ENCODE measurements at places on chromosomes 3 and 15. TPM values are rescaled to one million over a fixed set of nuclear protein-coding genes. Genes with fewer than 3 reads are reported as not detected.

DNA sequence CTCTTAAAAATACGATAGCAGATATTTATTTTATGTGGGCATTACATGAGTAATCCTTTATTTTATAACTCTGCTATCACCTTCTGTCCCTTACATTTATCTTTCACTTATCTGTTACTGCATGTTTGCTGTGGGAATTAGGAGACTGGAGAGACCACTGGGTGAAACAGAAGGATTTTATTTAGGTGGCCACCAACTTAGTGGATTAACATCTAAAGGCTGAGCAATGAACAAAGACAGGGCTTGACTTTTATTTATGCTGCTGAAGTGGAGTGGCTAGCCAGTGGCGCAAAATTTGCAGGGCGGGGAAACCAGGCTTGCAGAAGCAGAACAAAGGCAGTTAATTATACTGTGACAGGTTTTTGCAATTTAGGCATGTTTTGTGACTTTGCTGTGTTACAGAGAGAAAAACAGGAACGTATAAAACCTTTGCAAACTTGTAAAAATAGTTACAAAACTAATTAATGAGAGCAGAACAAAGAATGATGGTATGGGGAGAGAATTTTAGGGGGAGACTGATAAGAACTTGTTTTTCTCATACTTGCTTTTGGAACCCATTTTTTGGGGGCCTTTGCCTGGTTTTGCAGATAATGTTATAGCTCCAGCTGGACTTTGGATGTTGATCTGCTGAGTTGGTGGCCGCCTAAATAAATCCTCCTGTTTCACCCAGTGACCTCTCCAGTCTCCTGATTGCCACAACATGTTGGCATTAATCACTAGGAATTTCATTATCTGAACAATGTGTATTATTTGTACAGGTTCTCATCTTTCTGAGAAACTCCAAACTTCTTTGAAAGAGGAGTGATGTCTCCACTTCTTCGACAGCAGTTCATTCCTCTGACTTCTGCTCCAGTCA lies 18.0 kb downstream of the KLHL24 start:
- DNase-seq: no peak

GRCh38 chr3:157543501-157544035 lies 40.4 kb upstream of the VEPH1 start:
- no peak for DNase-seq

- DNase-seq: no peak
Observed at GRCh38 chr3:157275832-157276231, 115.9 kb upstream of the CCNL1 start.

DNA sequence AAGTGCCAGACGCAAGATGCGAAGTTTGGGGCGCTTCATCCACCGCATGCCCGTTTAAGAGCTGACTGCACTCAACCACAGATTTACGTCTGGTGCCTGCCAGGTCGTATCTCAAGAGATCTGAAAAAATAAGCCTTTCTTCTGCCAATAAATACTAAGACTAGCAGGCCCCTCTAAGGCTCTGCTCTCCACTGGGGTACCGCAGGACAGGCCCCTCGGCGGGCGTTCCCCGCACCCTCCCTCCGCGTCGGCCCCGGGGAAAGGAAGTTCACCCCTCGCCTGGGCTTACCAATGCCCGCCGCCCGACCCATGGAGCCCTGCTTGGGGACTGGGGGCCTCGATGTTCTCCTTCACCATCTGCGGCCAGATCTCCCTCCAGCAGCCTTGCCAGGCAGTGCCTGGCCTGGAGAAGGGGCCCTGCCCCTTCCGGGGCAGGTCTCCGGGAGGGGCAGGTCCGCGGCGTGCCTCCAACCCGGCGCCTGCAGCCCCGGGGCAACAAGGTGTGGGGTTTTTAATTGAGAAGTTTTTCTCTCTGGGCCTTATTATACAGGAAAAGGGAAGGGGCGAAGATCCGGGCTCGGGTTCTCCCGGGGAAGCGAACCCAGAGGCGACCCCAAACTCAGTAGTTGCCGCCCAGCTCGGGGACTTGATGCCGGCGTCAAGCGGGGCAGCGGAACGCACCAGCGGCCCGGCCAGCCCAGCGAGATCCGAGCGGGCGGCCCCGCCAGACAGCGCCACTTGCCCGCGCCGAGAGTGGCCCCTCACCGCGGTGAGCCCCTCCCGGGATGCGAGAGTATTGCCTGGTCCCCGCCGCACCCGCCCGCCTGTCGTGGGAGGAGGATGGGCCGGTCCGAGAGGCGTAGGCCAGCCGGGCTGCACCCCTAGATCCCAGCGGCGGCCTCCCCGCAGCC lies 735 bp downstream of the GOLGA8B start:
- peak; percentile 68 for DNase-seq

Gene ITPKA
- total RNA-seq: 0.61 TPM

DNA sequence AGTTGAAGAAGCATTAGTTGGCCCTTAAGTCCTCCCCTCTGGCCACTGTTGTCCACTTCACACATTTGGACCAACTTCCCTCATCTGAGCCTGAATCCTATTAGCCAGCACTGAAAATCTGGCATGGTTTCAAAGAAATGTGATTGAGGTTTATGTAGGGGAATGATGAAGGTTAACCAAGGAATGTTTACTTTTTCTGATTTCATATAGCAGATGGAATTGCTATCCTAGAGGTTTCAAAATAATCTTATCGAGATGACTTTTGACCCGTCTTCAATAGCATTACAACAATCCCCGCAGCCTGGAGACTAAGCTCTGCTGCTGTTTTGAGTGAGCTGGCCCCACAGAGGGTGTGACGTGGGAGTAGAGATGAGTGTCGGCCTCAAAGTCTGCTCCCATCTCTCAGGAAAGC lies 200.8 kb upstream of the IL12A start:
- no peak for DNase-seq

- no peak for DNase-seq
Observed at GRCh38 chr3:60188803-60189202, 1062.4 kb downstream of the FHIT start.

Gene ANKUB1
- not detected for total RNA-seq

- DNase-seq: no peak
Observed at GRCh38 chr15:39454189-39454986, 126.5 kb upstream of the THBS1 start.

Gene SYNPR
- total RNA-seq: not detected

Gene SI
- not detected for total RNA-seq

Gene BCHE
- 30.1 TPM for total RNA-seq

DNA sequence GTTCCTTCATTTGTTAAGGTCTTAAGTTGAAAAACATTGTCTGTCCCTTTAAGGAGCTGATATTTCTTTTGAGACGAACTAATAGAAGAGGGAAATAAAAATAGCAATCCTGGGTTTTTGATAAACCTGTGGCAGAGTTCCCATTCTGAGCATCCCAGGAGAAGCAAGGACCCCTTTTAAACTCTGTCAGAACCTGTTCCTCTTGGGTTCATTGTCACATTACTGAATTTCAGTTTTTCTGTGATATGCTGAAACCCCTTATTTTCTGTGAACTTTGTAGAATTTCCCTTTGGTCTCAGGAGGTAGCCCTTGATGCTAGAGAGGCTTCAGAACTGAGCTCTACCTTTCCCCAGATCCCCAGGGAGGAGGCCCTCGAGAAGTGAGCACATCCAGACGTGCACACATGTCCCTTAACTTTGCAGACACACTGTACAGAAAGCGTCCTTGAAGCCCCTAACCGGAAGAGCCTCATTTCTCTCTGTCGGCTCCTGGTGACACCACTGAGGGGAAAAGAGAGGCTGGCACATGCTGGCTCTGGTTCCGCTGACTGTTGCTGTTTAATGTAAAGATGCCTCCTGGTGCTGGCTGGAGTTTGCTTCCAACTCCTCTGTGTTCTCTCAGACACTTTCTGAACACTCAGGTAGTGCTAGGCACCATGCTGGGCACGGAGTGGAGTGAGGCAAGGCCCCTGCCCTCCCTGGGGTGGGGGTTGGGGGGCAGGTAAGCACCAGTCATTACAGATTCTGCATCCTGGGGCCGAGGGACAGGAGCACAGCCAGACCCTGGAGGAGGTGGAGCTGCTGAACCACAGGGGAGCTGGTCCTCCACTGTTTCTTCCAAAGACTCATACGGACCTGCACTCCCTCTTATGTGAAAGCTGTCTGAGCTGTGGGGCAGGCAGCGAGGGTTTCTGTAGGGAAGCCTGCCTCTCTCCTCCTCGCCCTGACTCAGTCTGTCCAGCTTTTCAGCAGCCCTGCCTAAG lies 77.5 kb downstream of the CHDH start:
- no peak for DNase-seq

DNA sequence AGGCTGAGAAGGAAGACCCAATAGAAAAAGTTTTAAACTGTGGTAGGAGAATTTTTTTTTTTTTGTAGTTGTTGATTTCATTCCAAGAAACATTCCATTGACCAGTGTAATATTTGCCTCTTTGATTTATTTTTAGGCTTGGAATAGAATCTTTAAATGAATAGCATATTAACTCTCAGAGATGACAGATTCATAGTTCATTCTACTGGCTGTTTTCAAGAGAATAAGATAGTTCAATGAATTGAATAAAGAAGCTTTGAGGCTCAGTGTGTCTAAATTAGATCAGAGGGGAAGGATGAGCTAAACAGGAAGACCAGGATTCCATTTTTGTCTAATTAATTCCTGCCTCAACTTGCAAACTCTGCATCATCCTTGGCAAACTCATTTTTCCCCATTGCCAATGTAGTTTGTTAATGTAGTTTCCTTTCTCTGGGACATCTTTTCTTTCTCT lies 98.4 kb downstream of the NAALADL2 start:
- DNase-seq: no peak

GRCh38 chr3:65875393-65876027 lies 163.2 kb downstream of the MAGI1 start:
- DNase-seq: no peak

Gene EIF2B5
- total RNA-seq: 19.7 TPM

GRCh38 chr3:121488628-121489027 lies 57.2 kb downstream of the POLQ start:
- DNase-seq: no peak

Data from right lobe of liver (tissue), 6 donors.